ENCODE measurements at places on chromosomes 12 and 14.
A peak's percentile ranks its signal among the peaks of the same experiment; 100 is the strongest.

DNA sequence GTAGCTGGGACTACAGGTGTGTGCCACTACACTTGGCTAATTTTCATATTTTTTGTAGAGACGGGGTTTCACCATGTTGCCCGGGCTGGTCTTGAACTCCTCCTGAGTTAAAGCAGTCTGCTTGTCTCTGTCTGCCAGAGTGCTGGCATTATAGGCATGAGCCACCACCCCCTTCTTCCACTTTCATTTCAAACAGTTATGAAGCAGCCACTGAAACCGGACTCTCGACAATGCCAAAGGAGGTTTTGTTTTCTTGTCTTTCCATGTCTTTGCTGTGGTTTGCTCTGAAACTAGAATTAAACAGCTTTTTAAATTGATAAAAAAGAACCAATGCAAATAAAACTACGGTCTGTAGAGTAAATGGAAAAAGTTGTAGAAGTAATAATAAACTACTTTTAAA is 30.4 kb downstream of the RAP1B start:
- DNase-seq = peak; percentile 41

- no peak for DNase-seq
Measured at GRCh38 chr14:31360919-31361662, 59.3 kb downstream of the HEATR5A start.

- no peak for DNase-seq
Measured at GRCh38 chr14:104427131-104427851, 152.3 kb upstream of the C14orf180 start.

DNA sequence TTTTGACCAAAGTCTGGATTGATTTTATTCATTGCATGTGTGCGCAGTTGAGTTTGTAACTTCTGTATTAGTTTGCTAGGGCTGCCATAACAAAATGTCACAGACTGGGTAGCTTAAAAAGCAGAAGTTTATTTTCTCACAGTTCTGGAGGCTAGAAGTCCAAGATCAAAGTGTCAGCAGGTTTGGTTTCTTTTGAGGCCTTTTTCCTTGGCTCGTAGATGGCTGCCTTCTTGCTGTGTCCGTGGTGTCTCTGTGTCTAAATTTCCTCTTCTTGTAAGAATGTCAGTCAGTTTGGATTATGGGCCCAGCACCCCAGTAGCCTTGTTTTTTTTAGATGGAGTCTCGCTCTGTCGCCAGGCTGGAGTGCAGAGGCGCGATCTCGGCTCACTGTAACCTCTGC is 11.8 kb downstream of the DNM1L start:
- no peak for DNase-seq

- DNase-seq = no peak
Measured at GRCh38 chr14:24103451-24103850, 9.3 kb downstream of the PCK2 start.

GRCh38 chr12:16198884-16199283 is 78.6 kb downstream of the SLC15A5 start:
- DNase-seq = no peak

GRCh38 chr12:115953450-115953849 is 324.0 kb downstream of the MED13L start:
- no peak for DNase-seq

- DNase-seq = no peak
Measured at GRCh38 chr14:99217066-99217955, 54.7 kb downstream of the BCL11B start.

DNA sequence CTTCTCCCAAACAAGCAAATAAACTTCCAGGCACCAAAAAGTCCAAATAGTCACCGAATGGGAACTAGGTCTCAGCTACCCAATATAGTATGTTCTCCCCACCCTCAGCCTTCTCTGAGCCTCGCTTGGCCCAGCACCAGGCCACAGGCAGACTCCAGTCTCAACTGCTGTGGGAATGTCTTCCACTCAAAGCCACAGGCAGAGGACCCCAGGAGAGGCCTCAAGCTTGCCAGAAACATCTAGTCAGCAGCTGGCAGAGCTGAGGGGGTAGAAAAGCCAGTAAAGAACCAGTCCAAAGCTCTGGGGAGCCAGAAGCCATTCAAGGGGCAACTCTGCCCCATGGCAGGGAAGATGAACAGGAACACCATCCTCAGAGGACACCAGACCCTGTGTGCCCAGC is 41.8 kb downstream of the FMNL3 start:
- DNase-seq = no peak

DNA sequence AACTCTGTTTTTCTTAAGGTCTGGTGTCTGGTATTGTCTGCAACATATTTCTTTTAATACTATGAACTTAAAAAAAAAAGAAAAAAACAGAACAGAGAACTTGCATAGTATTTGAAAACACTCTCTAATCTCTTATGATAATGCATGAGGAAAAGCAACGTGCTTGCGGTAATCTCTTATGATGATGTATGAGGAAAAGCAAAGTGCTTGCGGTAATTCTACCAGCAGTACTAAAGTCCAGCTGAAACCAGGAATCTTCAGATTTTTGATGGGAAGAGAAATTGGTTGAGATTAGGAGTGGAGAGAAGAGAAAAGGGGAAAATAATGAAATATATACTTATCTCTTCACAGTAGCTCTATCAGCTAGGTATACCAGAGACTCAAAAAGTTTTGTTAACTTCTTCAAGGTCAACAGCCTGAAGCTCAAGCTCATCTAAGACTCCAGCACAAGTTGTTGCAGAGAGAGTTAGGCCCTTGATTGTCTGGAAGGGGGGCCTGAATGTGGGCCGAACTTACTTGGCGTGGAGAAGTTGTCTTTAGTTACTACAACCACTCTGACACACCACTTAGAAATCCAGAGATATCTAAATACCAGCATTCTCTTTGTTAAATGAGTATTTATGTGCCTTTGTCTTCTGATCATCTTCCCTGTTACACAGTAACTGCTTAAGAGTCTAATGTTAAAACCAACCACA is 240.4 kb downstream of the PRKD1 start:
- no peak for DNase-seq

DNA sequence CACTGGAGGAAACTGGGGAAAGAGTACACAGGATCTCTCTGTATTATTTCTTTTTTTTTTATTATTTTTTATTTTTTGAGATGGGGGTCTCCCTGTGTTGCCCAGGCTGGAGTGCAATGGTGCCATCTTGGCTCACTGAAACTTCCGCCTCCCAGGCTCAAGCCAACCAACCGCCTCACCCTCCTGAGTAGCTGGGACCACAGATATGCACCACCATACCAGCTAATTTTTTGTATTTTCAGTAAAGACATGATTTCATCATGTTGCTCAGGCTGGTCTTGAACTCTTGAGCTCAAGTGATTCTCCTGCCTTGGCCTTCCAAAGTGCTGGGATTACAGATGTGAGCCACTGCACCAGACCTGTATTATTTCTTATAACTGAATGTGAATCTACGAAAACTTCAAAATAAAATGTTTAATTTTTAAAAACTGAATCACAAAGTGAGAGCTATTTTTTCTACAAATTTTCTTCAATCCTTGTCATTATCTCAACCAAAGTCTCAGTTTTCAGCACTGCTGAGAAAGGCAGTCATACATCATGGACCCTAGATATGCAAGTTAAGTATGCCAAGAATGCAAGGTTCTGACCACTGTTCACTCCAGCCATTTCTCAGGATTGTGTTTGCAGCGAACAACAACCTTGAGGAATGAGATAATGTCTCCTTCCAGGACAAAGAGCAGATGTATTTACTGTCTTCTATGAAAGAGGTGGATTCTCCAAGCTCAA is 2.4 kb downstream of the EAPP start:
- no peak for DNase-seq

DNA sequence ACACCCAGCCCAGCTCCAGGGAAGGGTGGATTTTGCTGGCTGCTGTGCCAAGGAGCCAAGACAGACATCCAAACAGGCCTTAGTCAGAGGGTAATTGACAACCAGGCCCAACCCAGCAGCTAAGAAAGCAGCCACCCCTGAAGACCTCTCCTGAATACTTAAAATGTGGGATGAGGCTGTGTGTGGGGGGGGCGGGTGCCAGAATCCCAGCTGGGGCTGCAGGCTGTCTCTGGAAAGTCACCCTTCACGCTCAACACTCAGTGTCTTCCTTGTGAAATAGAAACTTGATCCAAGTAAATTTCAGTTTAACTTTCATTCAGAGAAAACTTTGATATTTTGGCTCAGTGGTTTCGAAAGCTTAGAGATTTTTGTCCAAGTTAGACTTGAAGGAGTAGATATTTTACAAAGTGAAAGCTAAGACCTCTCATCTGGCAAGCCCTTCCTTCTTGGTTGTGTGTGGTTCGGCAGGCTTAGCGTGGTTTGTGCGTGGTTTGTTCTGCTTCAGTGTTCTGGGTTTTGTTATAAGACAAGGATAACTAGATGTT is 5.1 kb downstream of the PAPLN start:
- DNase-seq = no peak

GRCh38 chr12:52020539-52021336 is 14.0 kb downstream of the TAMALIN start:
- peak; percentile 57 for DNase-seq

Data from stimulated activated CD4-positive, alpha-beta T cell treated with anti-CD3 and anti-CD28 coated beads, TNF-alpha, amount 100 ng/mL, for 24 hours (primary cell).